ENCODE measurements at places on chromosomes 1 and 21.
A peak's percentile ranks its signal among the peaks of the same experiment; 100 is the strongest.

GRCh38 chr1:193260896-193261295, 74.5 kb upstream of the B3GALT2 start:
- no peak for DNase-seq

DNA sequence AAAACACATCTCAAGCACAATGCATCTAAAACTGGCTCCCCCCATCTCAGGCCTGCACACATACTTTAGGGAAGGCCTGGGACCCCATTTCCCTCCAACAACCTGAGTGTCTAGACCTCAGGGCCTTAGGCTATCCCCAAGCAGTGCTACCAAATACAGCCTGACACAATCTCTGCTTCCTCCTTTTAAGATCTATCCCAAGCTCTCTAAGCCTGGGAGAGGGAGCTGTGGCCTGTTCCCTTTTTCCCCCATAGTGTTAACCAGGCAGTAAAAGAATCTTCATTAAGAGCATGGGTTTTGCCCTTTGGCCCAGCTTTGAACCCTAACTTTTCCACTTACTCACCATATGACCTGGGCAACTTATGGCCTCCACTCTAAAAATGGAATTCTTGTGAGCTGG, 10.8 kb upstream of the COL8A2 start:
- DNase-seq, result no peak

DNA sequence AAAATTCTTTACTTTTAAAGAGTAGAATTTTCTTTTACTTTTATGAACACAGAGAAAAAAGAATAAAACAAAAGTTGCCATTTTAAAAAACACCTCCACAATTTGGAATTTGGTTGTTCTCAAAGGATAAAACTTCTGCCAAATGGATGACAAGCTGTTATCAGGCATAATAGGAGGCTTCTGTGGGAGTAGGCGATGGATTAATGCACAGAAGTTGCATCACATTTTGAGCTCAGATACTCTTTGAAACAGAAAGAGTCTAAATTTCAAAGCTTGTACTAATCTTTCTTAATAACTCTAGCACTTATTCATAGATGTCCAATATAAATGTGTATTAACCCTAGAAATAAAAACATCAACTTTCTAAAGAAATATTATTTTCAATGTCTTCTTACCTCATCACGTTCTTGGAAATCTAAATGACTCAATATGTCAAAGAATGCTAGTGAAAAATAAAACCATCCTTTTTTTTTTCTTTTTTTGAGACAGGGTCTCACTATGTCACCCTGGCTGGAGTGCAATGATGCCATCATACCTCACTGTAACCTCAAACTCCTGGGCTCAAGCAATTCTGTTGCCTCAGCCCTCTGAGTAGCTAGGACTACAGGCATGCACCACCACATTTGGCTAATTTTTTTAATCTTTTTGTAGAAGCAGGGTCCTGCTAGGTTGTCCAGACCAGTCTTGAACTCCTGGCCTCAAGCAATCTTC, 112.8 kb upstream of the USP25 start:
- no peak for DNase-seq

GRCh38 chr1:36829961-36830360, 204.4 kb downstream of the GRIK3 start:
- no peak for DNase-seq

GRCh38 chr1:236872075-236872666, 77.1 kb downstream of the MTR start:
- no peak for DNase-seq

GRCh38 chr1:56056438-56057287, 522.7 kb downstream of the PLPP3 start:
- no peak for DNase-seq

DNA sequence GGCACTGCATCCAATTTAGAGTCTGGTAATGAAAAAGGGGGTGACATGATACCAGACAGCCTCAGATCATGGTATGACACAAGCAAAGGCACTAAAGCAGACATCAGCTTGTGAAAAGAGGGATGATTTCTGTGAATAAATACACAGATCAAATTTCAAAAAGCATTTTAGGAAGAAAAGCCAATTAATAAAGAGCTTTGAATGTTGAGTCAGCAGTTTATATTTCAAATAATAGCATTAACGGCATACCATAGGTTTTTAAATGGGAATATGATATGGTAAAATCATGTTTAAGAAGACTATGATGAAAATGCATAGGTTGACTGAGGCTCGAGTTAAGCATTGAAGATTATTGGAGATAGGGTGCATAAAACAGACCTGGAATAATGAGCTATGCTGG, 13.5 kb downstream of the KCNT2 start:
- no peak for DNase-seq

- no peak for DNase-seq
These were observed 19.5 kb downstream of the AK2 start for GRCh38 chr1:33017175-33017574.

GRCh38 chr1:101136739-101137138, 100.1 kb upstream of the S1PR1 start:
- peak; percentile 14 for DNase-seq

- peak; percentile 77 for DNase-seq
These were observed 60.3 kb downstream of the STUM start for GRCh38 chr1:226608699-226609505.

DNA sequence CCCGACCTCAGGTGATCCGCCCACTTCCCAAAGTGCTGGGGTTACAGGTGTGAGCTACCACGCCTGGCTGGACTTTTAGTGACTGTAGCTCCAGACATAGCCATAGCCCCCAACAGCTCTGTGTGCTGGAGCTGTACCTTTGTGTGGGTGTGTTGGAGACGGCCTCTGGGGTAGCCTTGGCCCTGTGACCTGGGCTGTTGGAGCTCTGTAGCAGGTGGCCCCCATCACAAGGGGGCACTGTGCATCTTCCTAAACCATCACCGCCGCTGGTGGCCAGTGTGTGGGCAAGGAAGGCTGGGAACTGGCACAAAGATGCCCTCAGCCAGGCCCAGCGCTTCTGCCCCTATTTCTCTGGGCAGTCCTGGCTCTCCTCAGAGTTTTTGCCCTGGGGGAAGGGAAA, 38.4 kb upstream of the FOXO6 start:
- DNase-seq, result peak; percentile 82

GRCh38 chr1:93685918-93686317, 4.3 kb upstream of the BCAR3 start:
- no peak for DNase-seq

GRCh38 chr1:94362466-94363058, 55.6 kb upstream of the ABCD3 start:
- no peak for DNase-seq

GRCh38 chr1:48227165-48228013, 4.9 kb downstream of the SLC5A9 start:
- no peak for DNase-seq

- no peak for DNase-seq
These were observed 6.8 kb downstream of the TSPEAR start for GRCh38 chr21:44704636-44705001.

DNA sequence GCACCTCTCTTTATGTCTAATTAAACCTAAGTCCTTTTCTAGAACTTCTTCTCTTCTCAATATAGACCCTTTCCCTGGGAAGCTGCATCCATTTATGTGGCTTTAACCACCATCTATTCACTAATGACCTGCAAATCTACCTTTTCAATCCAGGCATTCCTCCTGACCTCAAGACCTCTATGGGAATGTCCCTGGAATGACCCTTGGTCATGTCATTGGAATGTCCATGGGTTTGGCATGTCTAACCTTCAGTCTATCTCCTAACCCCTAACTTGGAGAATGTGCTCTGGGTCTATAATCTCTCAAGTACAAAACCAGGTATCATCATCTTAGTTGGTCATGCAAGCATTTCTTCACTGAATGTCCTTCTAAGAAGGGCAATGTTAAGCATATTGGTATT, 196.1 kb downstream of the KCNH1 start:
- no peak for DNase-seq

DNA sequence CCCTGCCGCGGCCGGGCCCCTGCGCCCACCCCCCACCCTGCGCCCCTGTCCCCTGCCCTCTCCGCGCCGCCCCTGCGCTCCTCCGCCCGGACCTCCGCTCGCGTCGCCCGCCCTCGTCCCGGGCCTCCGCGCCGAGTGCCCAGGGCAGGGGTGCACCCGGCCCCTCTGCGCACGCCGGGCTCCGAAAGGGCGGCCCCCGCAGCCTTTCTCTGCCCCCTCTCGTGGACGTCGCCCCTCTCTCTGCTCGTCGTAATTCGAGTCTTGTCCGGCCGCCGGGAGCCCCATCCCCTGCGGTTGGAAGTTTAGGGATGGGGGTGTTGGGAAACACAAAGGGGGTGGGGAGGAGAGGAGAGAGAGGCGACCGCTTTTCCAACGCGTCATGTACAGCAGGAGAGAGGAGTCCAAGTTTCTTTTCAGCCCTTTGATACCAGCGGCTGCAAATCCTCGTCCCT, 407 bp downstream of the GALNT2 start:
- DNase-seq, result peak; percentile 55

- no peak for DNase-seq
These were observed 347.4 kb upstream of the ADGRL2 start for GRCh38 chr1:81453367-81453703.
